ENCODE measurements at places on chromosomes 11 and 22.

DNA sequence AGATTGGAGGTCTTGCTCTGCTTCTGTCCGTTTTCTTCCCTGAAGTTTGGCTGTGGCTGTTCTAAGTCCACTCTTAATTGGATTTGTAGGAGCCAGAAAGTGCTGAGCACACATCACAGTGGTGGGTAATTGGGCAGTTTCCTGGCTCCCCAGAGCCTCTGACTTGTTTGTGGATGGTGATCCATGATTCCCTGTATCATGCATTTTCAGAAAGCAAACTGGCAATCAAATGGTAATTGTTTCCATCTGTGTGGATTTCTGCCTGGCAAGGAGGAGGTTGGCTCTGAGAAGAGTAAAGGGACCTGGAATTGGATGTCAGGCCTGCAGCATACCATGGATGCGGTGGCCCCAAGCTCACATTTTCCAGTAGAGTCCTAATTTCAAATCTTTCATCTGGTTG, 49.5 kb downstream of the PPFIBP2 start:
- no peak for DNase-seq

- DNase-seq, result no peak
Observed at GRCh38 chr11:69799582-69799981, 19.6 kb downstream of the FGF3 start.

- no peak for DNase-seq
Observed at GRCh38 chr11:65814986-65815565, 18.7 kb upstream of the SNX32 start.

DNA sequence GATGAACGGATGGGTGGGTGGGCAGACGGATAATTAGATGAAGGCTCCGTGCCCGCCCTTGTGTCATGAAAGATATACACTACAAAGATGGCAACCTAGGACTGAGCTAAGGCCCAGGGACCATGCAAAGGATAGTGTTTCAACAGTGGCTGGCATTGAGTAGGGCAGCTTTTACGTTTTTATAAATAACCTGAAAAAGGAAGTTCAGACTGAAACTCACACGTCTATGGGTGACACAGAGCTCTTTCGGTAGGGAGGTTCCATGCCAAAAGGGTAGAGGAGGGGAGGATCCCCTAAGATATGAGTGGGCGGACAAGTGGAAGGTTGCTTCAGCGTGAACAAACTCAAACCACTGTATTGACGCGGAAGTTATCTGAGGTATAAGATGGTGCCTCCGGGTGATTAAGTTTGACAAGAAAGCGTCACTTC, 90.5 kb downstream of the UBASH3B start:
- DNase-seq, result no peak

DNA sequence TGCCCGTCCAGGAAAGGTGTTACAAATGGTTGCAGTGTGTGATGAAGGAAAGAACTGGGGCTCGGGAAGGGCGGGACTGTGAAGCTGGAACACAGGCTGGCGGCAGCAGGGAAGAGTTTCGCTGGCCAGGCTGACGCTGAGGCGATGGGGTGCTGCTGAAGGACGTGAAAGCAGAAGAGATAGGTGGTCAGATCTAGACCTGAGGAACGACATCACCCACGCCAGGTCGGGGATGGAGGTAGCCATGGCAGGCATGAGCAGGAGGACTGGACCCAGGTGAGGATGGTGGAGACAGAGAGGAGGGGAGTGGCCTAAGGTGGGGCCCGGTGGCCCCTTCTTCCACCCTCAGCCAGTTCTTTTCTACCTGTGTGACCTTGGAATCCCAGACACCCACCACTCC, 9.1 kb downstream of the CDC42EP2 start:
- DNase-seq, result no peak

DNA sequence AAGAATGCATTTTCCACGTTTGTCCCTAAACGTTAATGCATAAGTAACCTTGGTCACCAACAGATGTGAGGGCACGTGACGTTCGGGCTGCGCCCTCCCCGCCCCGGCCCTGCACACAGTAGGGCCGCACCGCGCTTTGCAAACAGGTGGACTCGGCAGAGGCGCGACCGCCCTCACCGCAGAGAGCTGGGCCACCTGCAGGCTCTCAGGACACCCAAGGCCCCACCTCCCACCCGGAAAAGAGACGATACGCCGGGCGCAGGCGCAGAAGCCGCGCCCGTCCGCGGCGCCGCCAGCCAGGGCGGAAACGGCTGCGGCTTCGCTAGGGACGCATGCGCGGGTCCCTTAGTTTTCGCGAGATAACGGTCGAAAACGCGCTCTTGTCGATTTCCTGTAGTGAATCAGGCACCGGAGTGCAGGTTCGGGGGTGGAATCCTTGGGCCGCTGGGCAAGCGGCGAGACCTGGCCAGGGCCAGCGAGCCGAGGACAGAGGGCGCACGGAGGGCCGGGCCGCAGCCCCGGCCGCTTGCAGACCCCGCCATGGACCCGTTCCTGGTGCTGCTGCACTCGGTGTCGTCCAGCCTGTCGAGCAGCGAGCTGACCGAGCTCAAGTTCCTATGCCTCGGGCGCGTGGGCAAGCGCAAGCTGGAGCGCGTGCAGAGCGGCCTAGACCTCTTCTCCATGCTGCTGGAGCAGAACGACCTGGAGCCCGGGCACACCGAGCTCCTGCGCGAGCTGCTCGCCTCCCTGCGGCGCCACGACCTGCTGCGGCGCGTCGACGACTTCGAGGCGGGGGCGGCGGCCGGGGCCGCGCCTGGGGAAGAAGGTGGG, at the start of gene FADD:
FADD (plus strand) TSS at position 377 of the 831 bp plus-strand sequence; CDS start at position 541, 164 bp downstream.
- peak; percentile 41 for DNase-seq

- DNase-seq, result no peak
Observed at GRCh38 chr22:47315862-47316419, 553.5 kb downstream of the TBC1D22A start.

GRCh38 chr11:114413958-114414357, 13.5 kb downstream of the RBM7 start:
- no peak for DNase-seq

DNA sequence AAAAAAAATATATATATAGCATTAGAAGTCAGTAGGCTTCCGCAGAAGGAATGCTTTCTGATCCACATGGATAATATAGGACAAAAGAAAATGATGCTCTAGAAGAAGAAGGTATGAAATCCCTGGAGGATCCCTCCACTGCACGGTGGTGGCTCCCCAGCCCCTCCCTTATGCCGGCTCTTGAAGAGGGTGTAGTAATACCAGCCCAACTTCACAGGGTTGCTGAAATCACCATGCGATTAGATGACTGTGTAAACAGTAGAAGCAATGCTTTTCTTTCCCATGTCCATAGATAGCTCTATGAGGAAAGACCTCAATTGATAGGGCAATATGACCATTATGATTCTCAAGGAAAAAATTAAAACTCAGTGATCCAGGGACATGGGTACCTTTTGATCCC, 3.2 kb upstream of the ETS1 start:
- DNase-seq, result no peak

GRCh38 chr11:96155627-96156378, 187.2 kb downstream of the MAML2 start:
- peak; percentile 91 for DNase-seq

GRCh38 chr11:34784318-34784841, 131.8 kb downstream of the APIP start:
- no peak for DNase-seq

- DNase-seq, result no peak
Observed at GRCh38 chr22:17300926-17301325, 68.3 kb upstream of the CECR2 start.

DNA sequence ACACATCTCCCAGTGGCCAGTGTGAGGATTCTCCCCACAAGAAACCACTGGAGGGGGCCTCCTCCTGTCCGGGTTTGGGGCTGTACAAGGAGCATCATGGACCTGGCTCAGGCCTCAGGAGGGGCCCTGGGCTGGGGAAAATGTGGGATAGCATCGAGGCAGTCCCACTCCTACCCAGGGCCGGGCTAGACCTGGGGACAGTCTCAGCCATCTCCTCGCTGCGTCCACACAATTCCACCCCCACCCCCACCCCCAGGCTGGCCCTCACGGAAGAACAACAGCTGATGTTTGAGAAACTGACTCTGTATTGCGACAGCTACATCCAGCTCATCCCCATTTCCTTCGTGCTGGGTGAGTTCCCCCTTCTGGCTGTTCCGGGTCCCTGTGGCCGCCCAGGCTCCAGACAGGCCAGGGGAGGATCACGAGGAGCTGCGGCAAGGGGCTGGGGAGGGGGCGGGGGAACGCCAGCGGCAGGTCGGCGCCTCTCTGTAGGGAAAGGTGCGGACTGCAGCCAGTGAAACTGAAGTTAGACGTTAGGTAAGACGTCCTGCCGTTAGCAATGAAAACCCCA, 4.8 kb downstream of the BEST1 start:
- no peak for DNase-seq

DNA sequence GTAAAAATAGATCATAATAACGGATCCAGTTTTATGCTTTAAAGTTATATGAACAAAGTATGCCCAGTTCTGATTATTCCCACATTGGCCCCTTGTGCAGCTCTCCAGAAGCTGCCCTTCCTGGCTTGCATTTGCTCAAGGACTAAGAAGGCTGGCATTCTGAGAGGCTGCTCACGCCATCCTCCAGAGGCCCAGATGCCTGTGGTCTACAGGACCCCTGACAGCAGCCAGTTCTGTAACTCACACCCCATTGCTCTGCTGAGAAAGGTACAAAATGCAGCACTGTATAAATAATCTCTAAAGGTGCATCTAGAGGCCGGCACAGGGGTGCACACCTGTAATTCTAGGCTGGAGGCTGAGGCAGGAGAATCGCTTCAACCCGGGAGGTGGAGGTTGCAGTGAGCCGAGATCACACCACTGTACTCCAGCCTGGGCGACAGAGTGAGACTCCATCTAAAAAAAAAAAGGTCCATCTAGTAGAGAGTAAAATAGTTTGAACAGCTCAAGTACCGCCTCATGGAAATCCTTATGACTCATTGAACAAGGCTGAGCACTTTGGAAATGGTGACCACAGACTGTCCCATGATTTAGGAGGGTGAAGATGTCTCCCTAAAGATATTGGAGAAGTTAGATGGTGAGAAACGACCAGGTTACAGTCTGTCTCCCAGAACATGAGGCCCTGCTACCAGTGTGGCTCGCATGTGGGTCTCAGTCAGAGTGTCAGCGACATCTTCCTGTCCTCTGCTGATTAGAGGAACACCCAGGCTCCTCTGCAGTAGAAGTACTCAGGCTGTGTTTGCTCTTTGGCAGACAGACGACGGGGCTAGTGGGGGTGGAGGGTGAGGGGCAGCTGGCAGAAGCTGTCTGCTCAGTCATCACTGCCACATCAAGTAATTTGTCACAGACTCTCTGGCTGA, 56.3 kb downstream of the KREMEN1 start:
- no peak for DNase-seq

- no peak for DNase-seq
Observed at GRCh38 chr11:119236891-119237290, 30.8 kb downstream of the CBL start.

GRCh38 chr11:107808521-107808920, 50.1 kb downstream of the SLC35F2 start:
- no peak for DNase-seq

- no peak for DNase-seq
Observed at GRCh38 chr11:122509091-122509490, 146.4 kb upstream of the UBASH3B start.

DNA sequence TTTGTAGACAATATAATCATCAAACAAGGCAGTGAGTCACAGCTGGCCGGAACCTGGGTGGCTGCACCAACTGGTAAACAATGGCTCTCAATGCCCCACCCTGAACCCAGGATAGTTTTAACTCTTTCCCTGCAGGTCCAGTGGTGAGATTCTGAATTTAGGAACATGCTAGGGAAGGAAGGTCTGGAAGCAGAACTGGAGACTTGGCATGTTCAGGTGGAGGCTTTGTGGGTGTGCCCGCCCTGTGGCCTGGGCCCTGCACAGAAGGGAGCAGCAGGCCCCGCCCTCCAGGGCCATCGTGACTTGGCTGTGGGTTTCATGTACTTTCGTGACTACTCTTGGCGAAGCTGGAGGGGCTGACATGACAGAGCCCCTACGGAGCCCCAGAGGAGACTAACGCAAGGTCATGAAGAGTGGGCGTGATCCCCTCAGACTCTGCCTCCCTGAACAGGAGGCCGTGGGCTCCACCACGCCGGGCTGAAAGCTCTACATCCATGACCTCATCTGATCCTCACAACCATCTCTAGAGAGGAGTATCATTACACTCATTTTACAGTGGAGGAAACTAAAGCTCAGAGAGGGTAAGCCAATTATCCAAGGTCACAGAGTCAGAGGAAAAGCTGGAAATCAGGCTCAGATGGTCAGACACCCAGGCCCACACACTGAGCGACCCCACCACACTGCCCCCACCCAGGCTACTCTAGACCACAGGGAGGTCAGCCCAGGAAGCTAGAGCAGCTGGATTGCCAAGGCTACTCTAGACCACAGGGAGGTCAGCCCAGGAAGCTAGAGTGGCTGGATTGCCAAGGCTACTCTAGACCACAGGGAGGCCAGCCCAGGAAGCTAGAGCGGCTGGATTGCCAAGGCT, 27.3 kb downstream of the MAFF start:
- DNase-seq, result no peak

GRCh38 chr22:36432592-36433317, 45.0 kb upstream of the MYH9 start:
- no peak for DNase-seq

DNA sequence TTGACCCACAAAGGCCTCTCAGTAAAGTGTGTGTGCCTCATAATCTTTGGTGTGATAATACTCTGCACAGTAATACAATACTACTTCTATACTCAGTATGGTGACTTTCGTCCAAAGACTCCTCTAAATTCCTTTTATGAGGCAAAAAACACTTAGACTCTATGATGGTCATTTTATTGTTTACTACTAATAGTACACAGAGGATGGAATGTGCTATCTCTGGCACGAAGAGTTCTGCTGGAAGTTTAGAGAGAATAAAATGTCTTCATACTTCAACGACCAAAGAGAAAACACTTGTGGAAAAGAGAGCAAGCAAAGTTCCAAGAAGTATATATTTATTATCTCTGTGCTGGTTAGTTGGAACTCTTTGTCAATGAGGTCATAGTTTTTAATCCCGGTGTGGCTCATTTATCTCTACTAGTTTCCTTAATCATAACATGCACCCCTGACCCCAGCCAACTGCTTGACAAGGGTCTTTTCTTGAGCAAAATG, 7.5 kb upstream of the CSTF3 start:
- no peak for DNase-seq

GRCh38 chr22:38220163-38220562, 18.4 kb downstream of the MAFF start:
- DNase-seq, result no peak

DNA sequence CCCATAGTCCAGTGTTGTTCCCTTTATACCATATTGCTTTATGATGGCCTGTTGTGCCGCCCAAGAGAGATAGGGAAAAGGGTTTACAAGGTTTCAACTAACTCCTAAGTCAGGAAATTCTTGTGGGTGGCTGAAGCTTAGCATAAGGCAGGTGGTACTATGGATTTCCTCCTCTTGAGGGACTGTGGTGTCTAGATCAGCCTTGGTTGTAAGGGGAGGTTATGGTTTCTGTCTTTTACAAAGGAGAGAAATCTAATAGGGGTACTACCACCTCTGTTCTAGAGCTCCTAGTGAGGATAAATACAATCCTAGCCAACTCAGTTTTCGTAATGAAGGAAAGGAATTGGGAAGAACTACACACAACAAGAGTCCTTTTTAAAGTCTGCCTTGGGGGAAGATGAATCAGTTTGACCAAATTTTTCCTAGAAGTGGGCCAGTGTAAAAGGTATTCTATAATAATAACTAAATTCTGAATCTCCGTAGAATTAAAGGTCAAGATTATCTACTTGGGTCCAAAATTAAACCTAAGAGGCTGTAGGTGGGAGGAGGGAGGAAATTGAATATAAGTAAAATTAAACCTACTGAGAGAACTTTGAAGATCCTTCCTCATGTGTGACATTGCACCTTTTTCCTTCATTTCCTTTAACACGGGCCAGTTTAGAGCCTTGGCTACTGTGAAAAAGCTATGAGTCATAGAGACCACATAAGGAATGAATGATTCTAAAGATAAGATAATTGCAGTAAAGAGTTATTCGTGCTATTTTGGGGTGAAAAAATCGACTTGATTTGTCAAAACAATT, 17.2 kb downstream of the DLAT start:
- DNase-seq, result no peak

Measured in AG04449 (cell line).